Effector memory CD8-positive, alpha-beta T cell (primary cell): ENCODE measurements at places on chromosomes 12 and 14.

- DNase-seq = no peak
These were observed 1.6 kb downstream of the SIX4 start for GRCh38 chr14:60722357-60723115.

DNA sequence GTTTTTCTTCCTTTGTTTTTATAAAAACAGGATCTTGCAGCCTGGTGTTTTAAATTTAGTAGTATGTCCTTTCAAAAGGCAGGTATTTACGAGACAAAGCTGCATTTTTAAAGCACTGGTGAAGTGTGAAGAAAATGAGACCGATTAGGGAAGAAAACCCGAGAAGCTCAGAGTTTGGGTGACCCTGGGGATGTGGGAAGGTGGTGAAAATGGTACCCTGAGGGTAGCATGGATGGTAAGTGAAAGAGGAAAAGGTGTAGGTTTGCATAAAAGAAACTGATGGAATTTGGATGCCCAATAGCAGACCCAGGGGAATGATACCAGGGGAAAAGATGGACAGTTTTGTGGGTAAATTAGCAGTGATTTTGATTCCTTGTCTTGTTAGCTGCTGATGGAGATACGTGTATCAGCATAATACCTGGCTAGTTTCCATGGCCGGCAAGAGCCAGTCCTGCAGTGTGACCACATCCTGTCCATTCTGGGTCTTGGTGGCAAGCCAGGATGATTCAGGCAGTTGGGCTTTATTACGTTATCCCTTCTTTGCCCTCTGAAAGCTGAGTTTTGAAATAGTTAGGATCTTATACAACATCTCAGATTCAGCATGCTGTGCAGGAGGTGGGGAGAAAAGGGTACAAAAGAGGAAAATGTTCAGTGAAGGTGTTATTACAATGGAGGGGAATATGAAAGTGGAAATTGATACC is 8.9 kb downstream of the BICD1 start:
- no peak for DNase-seq

- no peak for DNase-seq
These were observed 205.8 kb downstream of the MED13L start for GRCh38 chr12:116071555-116072230.

DNA sequence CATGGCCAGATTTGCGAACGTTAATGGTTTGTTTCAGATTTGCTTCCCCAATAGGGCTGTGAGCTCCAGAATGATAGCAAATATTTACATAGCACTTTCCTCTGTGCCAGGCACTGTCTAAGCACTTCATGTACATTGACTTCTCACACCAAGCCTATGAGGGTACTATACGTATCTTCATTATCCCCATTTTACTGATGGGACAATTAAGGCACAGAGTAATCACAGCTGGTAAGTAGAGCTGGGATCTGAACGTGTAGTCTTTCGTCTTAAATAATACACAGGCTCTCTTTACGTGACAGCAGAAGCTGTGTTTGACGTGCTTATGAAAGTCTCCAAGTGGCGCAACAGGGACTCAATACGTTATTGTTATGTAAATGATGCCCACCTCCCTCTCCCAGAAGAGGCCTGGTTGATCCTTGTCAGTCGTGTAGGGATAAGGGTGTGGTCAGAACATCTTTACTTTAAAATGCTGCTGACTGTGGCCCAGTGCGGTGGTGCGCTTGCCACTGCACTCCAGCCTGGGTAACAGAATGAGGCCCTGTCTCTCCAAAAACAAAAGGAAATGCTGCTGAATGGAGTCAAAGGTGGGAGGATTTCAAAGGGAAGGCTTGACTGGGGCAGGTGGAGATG is 66.3 kb upstream of the TCL1B start:
- DNase-seq = no peak

DNA sequence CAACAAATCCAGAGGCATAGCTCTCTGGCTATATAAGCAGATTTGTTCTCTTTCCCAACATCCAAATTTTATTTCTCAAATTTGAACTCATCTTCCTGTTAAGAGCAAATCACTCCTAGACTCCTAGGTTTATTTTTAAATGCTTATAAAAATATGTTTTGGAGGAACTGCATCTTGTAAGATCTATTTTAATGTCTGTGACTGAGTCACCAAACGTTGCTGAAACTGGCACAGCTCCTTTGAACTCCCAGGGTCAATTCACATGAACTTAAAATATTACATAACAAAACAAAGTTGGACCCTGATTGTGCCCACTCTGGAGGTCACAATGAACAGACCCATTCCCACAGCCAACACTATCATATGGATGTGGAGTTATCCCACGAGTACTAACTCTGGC is 23.9 kb downstream of the ANAPC7 start:
- DNase-seq = no peak

- no peak for DNase-seq
These were observed 28.3 kb upstream of the ATP2A2 start for GRCh38 chr12:110252716-110253115.

GRCh38 chr12:109446-109845 is 42.9 kb downstream of the IQSEC3 start:
- DNase-seq = no peak

DNA sequence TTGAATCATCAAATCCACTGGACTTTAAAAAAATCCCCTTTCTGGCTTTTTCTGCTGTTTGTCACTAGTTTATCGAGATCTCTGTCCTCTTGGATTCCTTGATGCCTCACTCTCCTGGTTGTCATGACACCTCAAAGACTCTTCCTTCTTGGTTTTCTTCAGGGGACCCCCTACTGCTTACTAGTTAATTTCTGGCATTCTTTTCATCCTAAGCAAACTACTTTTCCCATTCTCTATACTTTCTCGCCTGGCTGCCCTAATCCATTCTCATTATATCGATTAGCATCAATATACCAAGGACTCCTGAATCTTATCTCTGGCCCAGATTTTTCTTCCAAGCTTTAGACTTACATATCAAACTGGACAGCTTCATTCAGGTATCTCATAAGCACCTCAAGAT is 98.6 kb downstream of the NEDD1 start:
- DNase-seq = no peak

DNA sequence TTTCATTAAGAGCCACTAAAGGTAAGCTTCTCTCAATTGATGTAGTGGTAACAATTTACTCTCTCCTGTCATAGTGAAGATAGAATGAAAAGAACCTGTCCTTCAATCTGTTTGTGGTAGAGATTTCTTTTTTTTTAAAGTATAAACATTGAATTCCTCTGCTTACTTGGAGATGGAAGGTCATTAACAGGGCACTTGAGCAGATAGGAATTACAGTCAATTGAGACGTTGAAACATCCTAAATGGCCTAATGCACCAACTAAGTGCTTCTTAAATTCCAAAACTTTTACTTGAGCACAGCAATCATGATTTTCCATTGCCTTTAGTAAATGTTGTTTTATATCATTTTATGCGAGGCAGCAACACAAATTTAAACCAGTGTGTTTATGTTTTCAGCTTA is 241.4 kb downstream of the FOXG1 start:
- DNase-seq = no peak

DNA sequence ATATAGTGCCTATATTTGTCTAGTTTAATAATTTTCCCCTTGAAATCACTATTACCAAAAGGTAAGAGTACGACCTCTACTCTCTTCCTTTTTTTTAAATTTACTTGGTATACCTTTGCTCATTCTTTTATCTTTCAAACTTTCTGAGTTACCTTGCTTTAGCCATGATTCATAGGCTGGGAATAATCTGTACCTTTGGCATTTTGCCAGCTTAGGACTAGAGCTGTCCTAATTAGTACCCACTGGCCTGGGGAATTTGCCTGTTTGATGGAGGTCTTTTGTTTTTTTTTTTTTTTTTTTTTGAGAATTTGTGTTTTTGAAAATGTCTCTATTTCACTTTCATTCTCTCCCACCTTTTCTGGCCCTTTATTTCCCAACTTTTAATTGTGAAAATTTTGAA is 8.7 kb upstream of the SLC4A8 start:
- DNase-seq = no peak

GRCh38 chr14:104109731-104110361 is 24.3 kb downstream of the ASPG start:
- DNase-seq = no peak

GRCh38 chr12:103799857-103800771 is 40.9 kb downstream of the NT5DC3 start:
- no peak for DNase-seq

DNA sequence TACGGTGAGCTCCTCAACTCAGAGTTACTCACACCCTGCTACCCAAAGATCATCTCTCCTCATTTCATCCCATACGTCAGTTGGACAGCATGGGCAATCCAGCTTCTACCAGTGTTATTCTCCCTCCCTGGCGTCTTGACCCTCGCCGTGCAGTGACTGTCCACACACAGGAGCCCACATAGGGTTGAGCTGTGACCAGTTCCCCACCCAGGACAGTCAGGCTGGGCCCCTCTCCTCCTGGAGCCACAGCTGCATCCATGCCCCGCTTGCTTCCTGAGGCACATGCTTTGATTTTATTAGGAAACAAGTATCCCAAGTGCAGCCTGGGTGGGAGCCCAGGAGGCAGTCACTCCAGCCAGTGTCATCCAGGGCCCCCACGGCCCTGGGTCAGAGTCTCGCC is 140.3 kb upstream of the SFSWAP start:
- no peak for DNase-seq

- DNase-seq = no peak
These were observed 947 bp downstream of the GAS2L3 start for GRCh38 chr12:100574187-100575074.

- DNase-seq = no peak
These were observed 121.9 kb upstream of the SLC35F4 start for GRCh38 chr14:57987596-57988300.

GRCh38 chr12:49929581-49929980 is 21.0 kb upstream of the AQP2 start:
- no peak for DNase-seq

DNA sequence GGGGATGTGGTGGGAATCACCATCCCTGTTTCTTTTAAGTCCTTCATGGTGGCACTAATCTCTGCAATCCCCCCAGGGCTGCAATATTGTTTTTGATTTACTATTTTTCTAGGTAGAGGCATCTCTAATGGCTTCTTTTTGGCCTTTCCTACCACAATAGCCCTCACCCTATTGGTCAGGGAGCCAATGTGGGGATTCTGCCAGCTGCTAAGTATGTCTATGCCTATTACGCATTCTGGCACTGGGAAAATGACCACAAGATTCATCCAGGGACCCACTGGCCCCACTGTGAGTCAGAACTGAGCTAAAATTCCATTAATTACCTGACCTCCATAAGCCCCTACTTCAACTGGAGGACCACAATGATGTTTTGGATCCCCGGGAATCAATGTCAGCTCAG is 15.9 kb upstream of the GLIPR1L2 start:
- DNase-seq = no peak

- DNase-seq = no peak
These were observed 102.4 kb upstream of the CCDC196 start for GRCh38 chr14:66383771-66384170.

DNA sequence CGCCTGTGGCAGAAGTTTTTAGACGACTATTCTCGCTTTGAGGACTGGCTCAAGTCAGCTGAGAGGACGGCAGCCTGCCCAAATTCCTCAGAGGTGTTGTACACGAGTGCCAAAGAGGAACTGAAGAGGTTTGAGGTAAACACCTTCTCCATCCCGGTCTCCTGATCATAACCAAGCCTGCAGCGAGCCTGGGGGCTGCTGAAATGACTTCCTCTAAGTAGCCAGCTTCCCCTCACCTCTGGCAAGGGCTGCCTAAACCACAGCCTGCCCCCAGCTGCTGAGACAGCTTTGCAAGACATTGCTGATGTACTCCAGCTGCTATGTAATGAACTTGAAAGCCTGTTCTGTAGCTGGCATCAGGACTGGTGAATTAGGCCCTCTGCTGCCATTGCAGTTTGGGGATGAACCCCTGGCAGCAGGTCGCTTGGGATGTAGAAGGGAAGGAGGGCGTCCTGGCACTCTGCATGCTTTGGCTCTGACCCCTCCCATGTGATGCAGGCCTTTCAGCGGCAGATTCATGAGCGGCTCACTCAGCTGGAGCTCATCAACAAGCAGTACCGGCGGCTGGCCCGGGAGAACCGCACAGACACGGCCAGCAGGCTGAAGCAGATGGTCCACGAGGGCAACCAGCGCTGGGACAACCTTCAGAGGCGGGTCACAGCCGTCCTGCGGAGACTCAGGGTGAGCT is 84.6 kb downstream of the ESR2 start:
- DNase-seq = no peak

GRCh38 chr14:38217553-38217952 is 9.8 kb downstream of the SSTR1 start:
- DNase-seq = no peak

- DNase-seq = no peak
These were observed 696.3 kb upstream of the USP15 start for GRCh38 chr12:61563665-61564450.

- no peak for DNase-seq
These were observed 265.3 kb upstream of the PLEKHG7 start for GRCh38 chr12:92437452-92437851.

- no peak for DNase-seq
These were observed 3.1 kb upstream of the SLCO1B3 start for GRCh38 chr12:20807192-20808080.

DNA sequence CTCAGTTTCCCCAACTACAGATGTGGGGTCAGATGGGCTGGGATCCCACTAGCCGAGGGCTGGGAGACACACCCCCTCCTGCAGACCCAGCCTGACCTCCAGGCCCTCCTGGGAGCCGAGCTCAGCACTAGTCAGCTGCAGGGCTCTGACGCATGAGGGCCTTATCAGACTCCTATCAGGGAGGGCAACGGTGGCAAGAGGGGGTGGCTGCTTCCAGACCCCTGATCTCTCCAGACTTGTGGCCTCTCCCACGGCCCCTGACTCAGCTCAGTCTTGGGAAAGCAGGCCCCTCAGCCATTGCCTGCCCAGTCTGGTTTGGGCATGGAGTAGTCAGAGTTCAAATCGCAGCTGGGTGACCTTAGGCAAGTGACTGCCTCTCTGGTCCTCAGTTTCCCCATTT is 2.5 kb downstream of the RASAL1 start:
- DNase-seq = no peak

- no peak for DNase-seq
These were observed 38.3 kb downstream of the NIN start for GRCh38 chr14:50792634-50793068.

DNA sequence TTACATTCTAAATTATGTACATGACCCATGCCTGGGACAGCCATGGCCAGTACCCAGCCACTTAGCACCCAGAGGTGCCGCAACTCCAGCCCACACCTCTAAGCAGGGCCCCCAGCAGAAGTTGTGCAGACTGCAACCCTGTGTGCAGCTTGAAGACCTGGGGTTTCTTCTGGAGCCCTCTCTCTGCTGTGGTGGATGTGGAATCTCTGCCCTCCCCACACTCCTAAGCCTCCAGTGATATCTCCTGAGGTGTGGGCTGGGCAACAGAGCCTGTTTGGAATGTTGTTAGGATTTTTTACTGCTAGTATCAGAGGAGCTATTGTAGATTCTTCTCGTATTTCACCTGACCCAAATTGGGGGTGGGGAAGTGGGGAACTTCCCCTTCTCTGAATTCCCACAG is 59.4 kb upstream of the TUNAR start:
- no peak for DNase-seq

GRCh38 chr14:89425931-89426330 is 8.9 kb upstream of the FOXN3 start:
- no peak for DNase-seq

GRCh38 chr14:49679271-49679670 is 8.7 kb downstream of the POLE2 start:
- DNase-seq = no peak
